ENCODE measurements at places on chromosomes 16 and 17.

DNA sequence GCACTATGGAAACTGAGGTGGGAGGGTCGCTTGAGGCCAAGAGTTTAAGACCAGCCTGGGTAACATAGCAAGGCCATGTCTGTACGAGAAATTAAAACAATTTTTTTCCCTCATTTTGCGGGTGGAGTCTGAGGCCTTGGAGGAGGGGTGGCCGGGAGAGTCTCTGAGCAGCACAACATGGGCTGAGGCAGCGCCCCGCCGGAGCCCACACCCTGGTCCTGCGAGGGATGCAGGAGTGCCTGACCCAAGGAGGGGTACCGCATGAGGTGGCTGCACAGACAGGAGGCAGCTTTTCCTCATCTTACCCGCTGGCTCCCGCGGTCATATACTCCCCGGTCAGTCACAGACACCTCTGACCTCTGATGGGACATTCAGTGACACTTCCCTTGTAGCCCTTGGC, 67.7 kb downstream of the MSI2 start:
- no peak for DNase-seq

GRCh38 chr16:2524339-2524938, 4.3 kb downstream of the AMDHD2 start:
- no peak for DNase-seq

DNA sequence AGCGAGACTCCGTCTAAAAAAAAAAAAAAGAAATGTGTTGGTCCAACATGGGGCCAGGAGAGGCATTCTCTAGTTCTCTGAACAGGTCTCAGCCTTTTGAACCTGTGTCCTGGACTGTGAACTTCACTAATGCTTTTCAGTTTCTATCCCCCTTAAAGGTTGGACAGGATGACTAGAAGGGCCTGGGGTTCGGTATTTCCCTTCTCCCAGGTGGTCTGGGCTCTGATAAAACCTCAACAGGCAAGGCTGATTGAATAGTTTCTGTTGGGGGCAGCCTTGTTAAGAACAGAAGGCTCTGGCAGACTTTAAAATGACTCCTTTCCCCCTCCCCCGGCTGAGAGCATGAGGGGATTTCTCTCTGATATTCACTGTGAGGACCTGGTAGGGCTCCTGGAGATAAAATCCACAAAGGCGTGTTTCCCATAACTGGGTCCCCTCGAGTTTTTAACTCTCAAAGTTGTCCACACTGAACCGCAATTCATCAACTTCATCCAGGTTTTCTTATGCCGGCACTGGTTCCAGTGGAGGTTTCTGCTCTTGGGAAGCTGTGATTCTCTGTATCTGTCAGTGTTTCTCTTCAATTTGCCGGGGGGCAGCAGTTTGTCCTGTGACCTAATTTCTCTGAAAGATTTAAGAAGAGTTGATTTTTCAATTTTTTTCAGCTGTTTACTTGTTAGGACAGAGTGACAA, 91.3 kb downstream of the METRNL start:
- no peak for DNase-seq

GRCh38 chr17:78667741-78668640, 90.8 kb upstream of the DNAH17 start:
- no peak for DNase-seq

DNA sequence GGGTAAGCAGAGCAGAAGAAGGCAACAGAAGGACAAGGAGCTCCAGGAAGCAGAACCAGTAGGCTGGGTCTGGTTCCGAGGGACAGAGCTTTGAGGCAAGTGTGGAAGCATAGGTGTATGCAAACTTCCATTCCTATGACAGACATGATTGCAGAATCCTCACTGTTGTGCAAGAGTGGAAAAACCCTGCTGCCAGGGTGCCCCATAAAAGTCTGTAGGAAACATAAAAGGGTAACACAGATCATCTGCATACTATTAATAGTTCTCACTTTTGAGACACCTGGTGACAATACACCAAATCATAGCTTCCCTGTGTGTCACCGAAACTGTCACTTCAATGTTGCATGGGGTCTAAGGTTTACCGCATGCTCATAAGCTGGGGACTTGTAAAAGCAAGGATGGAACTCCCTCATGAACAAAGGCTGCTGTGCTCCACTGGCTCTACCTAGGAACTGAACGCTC, 39.7 kb downstream of the ARHGAP17 start:
- DNase-seq = peak; percentile 66

DNA sequence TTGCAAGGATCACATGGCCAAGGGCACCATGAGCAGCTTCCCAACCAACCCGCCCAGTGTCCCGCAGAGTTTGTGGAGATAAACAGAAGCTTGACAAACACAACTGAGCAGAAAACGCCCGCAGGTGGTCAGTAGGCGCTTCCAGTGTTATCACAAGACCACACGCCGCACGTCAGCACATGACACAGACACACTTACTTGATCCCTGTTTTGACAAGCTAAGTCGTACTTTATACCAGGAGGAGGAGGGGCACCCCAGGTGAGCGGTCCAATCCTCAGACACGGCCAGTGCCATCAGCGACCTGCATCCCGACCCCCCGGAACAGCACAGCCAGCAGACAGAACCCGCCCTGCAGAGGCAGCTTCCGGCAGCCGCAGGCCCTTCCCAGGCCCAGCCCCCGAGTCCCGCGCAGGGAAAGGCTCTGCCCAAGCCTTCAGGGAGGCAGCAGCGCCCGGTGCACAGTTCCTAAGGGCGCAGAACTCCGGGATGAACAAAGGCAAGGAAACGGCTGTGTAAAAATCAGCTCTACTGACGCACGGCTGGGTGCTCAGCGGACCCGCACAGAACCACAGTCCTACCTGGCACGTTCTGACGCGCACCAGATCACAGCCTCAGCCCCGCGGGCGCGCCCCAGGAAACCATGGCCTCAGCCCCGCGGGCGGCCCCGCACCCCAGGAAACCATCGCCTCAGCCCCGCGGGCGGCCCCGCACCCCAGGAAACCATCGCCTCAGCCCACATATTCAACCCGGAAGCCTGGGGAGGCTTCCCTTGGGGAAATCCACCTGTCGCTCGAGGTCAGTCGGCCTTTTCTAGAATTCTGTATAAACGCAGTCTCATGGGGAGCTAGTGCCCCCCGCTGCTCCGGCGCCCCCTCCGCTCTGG, 27.8 kb downstream of the AXIN1 start:
- peak; percentile 69 for DNase-seq

GRCh38 chr16:74862743-74863244, 88.2 kb upstream of the FA2H start:
- peak; percentile 79 for DNase-seq

- no peak for DNase-seq
Observed at GRCh38 chr16:89407282-89407924, 83.0 kb downstream of the ANKRD11 start.

- no peak for DNase-seq
Observed at GRCh38 chr17:3019761-3020160, 43.6 kb downstream of the OR1D5 start.

DNA sequence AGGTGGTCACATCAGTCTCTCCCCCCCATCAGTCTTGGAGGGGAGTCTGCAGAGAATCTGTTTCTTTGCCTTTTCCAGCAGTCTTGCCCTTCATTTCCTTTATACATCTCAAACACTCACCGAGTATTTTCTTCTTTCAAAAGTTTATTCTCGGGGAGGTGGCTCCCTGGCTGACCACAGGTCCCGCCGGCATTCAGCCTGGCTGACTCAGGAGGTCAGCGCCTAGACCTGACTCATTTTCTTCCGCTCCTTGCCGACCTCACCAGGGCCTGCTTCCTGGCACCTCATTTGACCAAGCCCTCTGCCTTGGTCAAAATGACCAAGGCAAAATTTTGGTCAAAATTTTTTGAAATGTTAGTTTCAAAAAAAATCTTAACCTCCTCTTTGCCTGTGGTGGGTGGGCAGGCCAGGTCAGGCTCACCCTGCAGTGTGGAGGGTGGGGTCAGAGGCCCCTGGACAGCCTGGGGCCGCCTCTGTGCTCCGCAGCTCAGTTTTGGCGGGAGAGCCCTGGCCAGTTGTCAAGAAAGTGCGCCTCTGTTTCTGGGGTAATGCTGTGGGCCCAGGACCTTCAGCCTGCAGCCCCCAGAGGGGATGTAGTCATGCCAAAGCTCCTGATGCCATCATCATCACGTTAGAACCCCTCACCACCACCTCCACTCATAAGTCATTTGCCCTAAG, 165.6 kb downstream of the SPECC1 start:
- no peak for DNase-seq
